Stomach (tissue), 19 donors: ENCODE measurements at places on chromosomes 5 and 9.
A peak's percentile ranks its signal among the peaks of the same experiment; 100 is the strongest.

DNA sequence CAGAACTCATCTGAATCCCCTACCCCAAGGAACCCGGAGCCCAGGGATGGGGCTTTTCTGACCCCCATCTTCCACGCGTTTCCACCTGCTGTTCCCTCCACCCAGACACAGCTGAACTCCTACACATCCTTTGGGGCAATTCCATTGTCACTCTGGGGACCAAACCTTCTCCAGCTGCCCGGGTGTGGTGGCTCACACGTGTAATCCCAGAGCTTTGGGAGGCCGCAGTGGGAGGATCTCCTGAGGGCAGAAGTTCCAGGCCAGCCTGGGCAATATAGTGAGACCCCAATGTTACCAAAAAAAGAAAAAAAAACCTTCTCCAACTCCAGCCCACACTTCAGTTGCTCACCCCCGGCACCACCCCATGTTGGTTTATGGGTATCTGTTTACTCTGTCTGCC is 8.1 kb downstream of the EPB41L4B start:
- no peak for DNase-seq

DNA sequence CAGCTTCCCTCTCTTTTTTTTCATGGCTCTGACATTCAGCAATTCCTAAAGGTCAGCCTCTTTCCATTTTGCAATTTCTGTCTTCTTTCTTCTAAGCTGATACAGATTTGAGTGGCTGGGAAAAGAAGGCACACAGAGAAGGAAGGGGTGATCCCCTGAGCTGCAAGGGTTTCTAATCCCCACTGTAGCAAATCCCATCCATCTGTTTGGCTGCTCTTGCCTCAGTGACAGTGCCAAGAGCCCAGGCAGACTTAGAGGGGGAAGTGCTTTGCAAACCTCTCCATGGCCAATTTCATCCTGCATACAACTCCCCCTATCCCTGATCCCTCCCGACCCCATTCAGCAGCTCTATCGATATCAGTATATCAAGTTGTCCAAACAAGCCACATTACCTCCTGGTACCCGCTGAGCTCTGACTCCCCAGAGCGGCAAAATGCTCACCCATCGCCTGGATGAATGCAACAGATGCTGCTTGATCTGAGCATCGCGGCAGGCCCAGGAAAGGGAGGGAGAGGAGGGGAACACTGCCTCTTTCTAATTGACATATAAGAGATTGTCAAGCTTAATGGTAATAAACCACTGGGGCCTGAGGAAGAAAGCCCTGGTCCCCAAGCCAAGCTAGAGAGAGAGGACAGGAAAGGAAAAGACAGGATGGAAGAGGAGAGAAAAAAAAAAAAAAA is 268.9 kb downstream of the ASTN2 start:
- DNase-seq, result no peak

DNA sequence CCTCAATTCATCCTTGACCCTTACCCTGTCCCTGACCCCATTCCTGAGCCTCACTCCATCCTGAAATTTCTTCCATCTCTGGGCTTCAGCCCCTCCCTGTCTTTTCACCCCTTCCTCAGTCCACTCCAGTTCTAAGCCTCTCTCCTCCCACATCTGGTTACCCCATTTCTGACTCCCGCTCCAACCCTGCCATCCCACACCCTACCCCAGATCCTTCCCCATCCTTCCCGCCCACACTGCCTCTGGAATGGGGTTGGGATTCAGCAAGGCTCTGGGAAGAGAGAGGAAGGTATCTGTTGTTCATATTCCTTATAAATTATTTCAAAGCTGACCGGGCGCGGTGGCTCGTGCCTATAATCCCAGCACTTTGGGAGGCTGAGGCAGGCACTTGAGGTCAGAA is 29.9 kb upstream of the MVB12B start:
- DNase-seq, result no peak

DNA sequence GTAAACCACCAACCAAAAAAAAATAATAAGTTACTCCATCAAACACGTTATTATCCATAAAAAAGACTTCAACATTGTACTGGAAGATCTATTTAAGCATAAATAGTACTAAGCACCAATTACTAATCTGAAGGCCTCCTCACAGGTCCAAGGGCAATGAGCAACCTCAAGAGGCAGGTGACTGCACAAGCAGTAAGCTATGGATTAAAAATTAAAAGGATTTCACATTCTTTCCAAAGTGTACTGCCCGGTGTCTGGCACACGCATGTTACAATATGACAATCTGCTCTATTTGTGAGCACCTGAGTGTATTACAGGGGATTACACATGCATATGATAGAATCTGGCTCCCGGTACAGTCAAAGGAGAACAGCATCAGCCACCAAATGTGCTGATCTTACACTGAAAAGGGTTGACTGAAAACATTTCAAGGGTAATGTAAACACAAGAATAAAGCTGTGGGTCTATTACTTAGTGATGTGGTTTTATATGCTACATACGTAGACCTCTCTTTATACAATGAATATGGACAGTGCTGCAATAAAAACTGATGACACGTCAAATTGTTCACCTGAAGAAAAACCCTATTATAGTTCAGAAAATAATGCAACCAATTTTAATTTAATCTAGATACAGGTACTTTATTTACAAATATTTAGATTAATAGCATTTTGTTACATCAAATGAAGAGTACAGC is 22.8 kb downstream of the RAB14 start:
- DNase-seq, result no peak

- peak; percentile 63 for DNase-seq
These were observed 19.5 kb upstream of the ALDH1B1 start for GRCh38 chr9:38372762-38373619.

GRCh38 chr9:84499969-84500582 is 159.5 kb upstream of the SLC28A3 start:
- no peak for DNase-seq

DNA sequence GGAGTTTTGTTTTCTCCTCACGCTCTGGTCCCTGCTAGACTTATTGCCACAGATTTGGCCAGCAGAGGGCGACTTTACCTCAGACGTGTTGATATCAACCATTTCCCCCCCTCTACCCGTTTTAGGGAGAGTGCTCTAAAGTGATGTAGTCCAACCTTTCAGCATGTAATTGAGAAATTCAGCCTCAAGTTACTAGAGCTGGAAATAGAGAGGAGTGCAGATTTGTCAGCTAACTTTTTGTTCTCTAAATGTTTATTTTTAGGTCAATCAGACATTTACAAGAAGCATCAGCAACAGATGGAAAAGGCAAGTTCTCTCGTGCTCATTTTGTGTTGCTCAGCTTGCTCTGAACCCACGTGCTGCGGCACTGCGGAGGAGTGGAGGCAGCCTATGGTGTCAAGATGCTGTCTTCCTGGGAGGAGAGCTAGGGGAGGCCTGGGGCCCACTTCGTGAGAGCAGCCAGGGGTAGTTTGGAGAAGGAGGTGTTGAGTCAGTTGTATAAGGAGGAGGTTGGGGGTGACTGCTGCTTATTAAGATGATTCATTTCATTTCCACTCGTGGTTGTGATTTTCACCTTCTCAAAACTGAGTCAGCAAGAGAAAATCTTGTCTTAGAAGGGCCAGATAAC is 53.6 kb downstream of the GPR107 start:
- peak; percentile 93 for DNase-seq

GRCh38 chr5:95565280-95565920 is 10.5 kb downstream of the ARSK start:
- DNase-seq, result no peak

GRCh38 chr5:11528720-11529119 is 375.5 kb downstream of the CTNND2 start:
- DNase-seq, result no peak

DNA sequence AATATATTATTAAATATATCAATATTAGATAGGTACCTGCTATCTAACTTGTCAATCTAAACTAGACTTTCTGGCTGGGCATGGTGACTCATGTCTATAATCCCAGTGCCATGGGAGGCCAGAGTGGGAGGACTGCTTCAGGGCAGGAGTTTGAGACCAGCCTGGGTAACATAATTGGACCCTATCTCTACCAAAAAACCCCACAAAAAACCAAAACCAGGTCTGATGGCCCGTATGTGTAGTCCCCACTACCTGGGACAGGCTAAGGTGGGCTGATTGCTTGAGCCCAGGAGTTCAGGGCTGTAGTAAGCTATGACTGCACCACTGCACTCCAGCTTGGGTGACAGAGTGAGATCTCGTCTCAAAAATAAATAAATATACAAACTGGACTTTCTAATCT is 55.0 kb downstream of the PJA2 start:
- no peak for DNase-seq

- no peak for DNase-seq
These were observed 166.4 kb upstream of the SPRY4 start for GRCh38 chr5:142491270-142491669.

DNA sequence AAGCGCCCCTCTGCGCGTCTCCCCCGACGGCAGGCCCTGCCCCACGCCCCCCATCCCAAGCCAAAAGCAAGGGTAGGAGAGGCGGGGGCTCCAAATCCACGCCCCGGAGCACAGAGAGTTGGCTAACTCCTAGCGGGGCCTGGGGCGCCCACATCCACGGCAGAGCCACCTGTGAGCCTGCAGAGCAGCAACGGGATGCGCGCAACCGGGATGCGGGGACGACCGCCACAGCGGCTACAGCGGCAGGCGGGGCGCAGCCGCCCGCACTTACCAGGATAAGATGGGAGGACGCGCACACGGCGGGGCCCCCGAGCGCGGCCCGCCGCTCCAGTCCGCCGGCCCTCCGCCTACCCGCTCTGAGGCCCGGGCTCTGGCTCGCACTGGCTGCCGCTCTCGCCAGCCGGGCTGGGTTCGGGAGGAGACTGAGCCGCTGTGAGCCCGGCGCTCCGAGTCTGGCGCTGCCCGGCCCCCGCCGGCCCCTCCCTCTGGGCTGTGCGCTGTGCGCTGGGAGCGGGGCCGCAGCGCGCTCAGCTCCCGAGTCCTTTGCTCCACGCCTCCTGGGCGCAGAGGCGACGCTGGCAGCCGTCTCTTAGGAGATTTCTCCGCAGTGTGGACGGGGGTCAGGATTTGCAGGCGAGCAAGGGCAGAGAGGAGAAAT is at the start of gene SLC24A2:
SLC24A2 (minus strand) TSS at position 424 of the 658 bp plus-strand sequence.
- peak; percentile 31 for DNase-seq
